IPS DF 19.7 (cell line): ENCODE measurements at places on chromosomes 5 and 9.
A peak's percentile ranks its signal among the peaks of the same experiment; 100 is the strongest.

- DNase-seq, result no peak
Measured at GRCh38 chr9:4965174-4965821, 19.8 kb upstream of the JAK2 start.

DNA sequence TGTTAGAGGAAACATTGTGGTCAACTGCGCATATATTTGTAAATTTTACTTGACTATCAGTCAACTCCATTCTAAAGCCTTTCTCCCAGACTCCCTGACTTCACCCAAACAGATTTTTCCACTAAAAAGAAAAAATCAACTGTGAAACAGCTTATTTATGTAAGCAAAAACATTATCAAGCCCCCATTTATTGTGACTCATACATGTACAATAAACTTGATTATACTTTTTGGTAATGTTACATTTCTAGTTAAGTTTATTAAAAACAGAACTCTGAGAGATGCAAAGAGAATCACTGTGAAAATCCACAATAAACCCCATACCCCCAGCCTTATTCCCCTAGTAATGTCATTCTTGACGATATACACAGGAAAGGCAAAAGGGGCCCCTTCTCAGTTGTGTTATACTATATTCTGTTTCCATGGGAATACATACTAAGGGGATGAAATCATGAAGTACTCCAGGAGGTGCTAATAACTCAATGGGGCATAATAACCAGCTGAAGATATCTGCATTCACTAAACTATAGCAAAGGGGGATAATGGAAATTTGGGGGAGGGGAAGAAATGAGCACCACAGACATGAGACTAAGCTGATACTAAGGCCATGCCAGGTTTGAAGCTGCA lies 616.0 kb downstream of the ACTL7B start:
- no peak for DNase-seq

DNA sequence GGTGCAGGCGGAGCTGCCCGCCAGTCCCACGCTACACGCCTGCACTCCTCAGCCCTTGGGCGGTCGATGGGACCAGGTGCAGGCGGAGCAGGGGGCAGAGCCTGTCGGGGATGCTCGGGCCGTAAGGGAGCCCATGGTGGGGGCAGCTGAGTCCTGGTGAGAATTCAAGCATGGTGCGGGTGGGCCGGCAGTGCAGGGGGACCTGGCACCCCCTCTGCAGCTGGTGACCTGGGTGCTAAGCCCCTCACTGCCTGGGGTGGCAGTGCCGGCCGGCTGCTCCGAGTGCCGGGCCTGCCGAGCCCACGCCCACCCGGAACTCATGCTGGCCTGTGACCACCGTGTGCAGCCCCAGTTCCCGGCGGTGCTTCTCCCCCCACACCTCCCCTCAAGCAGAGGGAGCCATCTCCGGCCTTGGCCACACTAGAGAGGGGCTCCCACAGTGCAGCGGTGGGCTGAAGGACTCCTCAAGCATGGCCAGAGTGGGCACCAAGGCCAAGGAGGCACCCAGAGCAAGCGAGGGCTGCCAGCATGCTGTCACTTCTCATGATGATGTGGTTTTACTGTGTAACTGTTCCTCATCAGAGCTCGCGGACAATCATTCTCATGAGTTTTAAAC lies 228.9 kb upstream of the CDH9 start:
- no peak for DNase-seq

DNA sequence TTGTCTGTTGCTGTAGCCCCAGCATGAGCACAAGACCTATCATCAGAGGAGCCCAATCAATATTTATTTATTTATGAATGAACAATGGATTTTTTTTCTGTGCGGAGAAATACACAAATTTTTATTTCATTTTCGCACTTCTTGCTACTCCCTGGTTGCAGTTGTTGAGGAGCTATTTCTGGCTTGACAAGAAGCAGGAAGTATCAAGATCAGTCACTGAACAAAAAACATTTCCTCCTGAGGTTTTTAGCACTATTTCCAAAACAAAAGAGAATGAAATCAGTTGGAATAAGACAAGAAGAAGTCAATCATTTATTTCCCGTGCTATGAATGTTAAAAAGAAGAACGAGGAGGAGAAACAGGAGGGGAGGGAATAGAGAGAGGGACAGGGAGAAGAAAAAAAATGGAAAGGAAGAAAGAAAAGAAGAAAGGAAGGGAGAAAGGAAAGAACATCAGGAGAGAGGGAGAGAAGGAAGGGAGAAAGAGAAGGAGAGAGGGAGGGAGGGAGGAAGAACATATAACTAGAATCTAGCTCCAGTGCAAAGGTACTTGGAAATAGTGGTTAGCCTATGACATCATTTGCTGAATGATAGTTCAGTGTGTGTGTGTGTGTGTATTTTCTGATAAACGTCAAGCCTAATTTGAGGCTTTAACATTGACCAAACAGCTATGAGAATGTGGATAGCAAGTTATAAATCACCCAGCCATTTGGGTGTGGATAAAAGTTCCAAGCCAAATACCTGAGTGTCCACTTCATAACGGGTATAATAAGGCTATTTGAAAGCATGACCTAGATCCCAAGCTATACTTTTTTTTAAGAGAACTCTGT lies 586.0 kb downstream of the EBF1 start:
- DNase-seq, result no peak

DNA sequence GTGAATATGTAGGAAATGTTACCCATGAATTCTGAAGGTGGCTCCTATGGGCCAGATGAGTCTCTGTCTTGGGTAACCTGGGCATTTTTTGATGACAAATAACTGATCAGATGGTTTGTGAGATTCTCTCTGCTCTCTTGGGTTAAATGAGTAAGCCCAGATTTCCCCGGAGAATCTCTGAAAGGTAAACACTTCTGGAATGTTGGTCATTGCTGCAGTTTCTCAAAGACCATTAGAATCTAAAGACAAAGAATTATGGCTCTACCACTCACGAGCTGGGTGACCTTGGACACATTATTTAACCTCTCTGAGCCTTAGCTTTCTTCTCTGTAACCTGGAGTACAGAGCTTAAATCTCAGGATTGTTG lies 191.2 kb downstream of the DAB2IP start:
- DNase-seq, result no peak

DNA sequence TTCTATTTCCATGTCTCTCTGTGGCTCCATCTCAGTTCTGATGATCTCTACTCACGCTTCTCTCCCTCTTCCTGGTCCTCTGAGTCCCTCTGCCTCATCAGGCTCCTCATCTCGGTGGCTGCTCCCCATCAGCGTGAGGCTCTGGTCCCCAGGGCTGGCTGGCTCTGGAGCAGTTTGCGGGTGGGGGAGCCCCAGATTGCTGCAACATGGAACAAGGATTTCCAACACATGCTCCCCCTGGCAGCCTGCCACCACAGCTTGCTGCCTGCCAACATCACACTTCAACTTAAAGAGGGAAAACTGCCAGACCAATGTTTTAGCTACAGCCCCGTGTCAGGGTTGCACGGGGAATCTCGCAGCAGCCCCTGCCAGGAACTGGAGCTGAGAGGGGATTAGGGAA lies 77.2 kb upstream of the NEK6 start:
- DNase-seq, result no peak

GRCh38 chr5:14580398-14581034 lies 1.1 kb upstream of the OTULINL start:
- DNase-seq, result no peak

DNA sequence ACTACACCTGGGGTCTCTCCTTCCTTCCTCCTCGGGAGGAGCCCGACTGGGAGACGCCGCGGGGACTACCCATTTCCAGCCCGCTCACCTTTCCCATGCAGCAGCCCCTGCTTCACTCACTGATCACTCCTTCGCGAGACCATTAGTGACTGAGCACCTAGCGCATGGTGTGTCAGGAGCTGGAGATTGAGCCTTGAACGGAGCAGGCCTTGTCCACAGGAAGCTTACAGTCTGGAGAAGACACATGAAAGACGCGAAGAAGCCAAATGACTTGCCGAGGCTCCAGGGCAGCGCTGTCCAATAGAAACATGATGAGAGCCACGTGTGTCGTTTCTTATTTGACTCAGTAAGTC lies 283 bp upstream of the CFAP90 start:
- no peak for DNase-seq

DNA sequence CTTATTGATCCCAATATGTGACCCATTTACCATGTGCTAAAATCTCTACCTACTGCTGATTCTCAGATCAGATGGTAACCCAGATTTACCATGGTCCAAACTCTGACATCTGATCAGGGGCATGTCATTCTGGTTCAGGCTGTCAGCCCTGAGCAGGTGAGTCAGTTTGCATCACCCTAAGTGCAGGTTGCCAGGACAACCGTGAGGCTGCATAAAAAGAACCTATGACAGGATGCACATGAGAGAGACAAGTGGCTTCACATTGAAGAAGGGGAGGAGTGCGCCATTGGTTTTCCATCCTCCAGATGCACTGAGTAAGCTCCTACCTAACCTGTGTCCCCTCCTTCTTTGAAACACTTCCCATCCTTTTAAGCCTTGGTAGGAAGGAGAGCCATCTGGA lies 801 bp upstream of the PRSS3 start:
- no peak for DNase-seq

GRCh38 chr5:124729720-124730359 lies 16.6 kb downstream of the ZNF608 start:
- no peak for DNase-seq

DNA sequence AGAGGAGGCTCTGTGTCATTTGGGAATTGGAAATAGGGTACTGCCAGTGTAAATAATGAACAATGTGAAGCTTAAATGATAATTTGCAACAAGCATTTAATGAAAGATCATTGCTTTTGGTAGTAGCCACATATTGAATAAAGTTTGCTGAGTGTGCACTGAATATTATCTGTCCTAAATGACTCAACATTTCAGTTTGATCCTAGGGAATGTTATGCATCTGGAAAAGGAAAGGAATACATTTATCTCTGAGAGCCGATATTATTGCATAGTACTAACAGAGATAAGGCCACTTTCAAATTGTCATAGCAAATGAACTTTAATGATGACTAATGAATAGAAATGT lies 8.7 kb upstream of the ELL2 start:
- no peak for DNase-seq

DNA sequence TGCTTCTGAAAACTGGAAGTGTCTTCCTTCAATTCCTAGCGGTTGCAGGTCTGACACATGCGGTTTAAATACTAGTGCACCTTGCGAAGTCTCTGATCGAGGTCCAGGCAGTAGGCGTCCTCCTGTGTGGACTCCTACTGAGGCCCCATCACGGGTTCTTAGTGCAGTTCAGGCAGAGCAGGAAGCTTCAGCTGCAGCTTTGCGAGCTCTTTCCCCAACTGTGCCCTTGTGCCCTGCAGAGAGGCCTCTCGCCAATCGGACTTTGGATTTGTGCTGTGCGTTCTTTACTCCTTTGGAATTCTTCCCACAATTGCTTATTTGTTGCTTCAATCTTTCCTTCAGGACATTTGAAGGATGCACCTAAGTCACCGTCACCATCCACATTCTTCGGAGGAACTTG lies 40.6 kb upstream of the FAM120AOS start:
- DNase-seq, result no peak

- peak; percentile 33 for DNase-seq
Measured at GRCh38 chr9:107049046-107049802, 186.3 kb downstream of the ZNF462 start.

DNA sequence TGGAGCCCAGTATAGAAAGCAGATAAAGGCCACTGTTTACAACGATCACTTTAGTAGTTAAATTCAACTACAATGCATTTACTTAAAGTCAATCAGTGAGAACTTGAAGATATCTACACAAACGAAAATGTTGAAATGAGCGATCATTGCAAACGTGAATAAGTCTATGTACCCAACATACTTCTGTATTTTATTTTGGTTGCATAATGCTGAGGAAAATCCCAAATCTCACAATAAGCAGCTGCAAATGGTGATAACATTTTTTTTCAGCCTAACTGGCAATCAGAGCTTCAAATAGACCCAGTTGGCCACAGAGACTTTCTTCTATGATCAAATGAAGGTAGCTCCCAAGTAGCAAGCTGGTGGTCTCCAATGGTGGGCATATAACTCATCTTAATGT lies 32.1 kb downstream of the PDGFRB start:
- DNase-seq, result no peak

GRCh38 chr5:150294551-150295071 lies 5.0 kb upstream of the CAMK2A start:
- no peak for DNase-seq

GRCh38 chr5:178213003-178213461 lies 8.7 kb downstream of the HNRNPAB start:
- no peak for DNase-seq

GRCh38 chr9:4501147-4501507 lies 10.9 kb downstream of the SLC1A1 start:
- DNase-seq, result no peak

DNA sequence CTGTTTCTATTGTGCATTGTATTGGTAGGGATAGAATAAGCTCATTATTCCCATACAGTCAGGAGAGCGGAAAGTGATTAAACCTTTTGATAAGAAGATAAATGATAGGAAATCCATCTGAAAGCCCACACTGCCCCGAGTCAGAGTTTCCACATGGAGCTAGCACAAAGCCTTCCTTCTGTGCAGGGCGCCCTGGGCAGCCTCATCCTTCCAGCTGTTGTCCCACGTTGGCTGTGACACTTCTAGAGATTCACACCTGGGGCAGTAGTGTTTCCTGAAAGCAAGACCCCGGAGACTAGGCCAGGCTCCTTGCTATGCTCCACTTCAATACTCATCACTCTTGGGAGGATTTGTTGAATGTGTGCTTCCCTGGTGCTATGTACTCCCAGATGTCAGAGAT lies 172.4 kb downstream of the SEMA6A start:
- DNase-seq, result no peak

- no peak for DNase-seq
Measured at GRCh38 chr9:123361086-123361730, 5.2 kb downstream of the CRB2 start.

- no peak for DNase-seq
Measured at GRCh38 chr5:73122875-73123810, 2.8 kb downstream of the TMEM171 start.

- DNase-seq, result no peak
Measured at GRCh38 chr5:108753331-108753730, 5.6 kb downstream of the FER start.
